Common myeloid progenitor, CD34-positive (primary cell): ENCODE measurements at places on chromosomes 13 and 19.

DNA sequence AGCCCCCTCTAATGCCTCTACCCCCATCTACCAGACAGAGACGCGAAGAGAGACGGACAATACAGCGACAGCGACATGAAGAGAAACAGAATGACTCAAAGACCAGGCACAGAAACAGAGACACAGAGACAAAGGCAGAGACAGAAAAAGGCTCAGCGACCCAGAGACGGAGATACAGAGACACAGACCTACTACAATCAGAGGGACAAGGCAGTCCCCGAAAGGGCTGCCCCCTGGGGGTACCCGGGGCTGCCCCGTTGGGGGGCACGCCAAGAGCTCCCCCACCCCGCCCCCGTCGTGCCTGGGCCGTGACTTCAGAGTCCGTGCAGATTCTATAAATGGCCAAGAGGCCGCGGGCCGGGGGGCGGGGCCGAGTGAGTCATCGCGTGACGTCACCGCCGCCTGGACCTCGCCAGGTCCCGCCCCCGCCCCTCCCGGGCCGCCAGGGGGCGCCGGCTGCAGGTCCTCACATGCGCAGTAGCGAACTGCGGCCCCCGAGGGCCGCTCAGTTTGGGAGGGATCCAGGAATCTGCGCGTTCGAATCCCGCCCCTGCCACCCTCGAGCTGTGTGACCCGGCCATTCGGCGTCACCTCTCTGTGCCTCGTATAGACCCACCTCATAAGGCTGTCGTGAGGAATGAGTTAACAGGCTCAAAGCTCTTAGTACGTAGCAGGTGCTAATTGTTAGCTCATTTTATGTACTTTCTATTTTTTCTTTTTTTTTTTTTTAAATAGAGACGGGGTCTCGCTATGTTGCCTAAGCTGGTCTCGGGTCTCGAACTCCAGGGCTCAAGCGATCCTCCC is 2.7 kb upstream of the CNN1 start:
- DNase-seq = peak; percentile 83

DNA sequence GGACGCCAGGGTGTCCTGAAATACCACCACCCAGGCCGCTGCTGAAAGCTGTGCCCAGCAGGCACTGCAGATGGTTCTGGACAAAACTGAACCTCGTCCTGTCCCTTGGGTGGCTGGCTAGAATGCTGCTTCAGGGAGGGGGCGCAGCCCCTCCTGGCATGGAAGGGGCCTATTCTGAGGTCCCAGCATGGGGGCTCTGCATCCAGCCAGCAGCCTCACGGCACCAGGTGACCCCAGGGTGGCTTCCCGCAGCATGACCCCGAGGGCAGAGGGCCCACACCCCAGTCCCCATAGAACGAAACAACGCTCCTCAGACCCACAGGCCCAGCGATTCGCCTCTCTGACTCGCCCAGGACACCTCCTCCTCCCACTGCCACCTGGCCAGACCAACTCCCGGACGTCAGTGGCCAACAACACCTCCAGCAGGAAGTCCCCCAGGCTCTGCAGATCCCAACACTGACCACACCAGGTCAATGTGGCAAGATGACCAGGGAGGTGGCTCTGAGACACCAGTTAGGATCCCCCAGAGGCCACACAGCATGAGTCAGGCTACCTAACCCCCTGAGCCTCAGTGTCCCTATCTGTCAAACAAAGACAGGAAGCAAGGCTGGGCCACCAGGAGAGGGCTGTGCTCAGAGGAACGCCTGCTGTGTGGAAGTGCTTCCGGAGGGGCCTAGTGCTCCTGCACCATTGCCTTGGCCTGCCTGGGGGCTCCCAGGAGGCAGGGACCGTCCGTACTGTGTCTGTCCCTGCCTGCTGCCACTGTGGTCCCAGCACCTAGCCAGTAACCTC is 6.1 kb downstream of the MKNK2 start:
- DNase-seq = no peak

GRCh38 chr13:107886118-107886517 is 329.2 kb downstream of the LIG4 start:
- no peak for DNase-seq

DNA sequence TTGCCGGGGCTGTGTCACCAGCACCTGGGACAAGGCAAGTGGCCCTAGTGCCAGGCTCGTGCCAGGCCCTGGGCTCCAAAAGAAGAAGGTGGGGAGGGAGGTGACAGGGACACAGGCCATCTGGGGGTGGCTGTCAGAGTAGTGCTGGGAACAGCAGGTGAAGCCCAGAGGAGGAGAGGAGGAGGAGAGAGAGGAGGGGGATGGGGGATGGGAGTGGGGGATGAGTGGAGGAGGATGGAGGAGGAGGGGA is 18.7 kb downstream of the LSM4 start:
- DNase-seq = peak; percentile 46

DNA sequence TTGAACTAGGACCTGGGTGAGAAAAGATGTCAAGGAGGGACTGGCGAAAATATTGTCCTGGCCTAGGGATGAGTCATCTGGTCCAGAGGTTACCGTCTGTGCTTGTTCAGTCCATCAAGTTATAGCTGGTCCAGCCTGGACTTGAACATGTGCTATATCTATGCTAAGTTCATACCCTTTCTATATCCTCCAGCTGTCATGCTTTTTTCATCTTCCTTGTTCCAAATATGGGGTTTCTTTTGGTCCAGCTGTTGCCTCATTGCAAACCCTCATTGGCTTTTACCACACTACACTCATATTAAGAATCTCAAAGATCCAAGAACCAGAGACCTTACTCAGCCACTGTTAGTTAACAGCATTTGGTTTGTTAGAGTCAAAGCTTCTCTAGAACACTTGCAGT is 19.1 kb upstream of the KLF12 start:
- no peak for DNase-seq

GRCh38 chr13:84082462-84082861 is 200.2 kb upstream of the SLITRK1 start:
- DNase-seq = no peak

- DNase-seq = no peak
These were observed 13.5 kb downstream of the BCL3 start for GRCh38 chr19:44762038-44762437.

DNA sequence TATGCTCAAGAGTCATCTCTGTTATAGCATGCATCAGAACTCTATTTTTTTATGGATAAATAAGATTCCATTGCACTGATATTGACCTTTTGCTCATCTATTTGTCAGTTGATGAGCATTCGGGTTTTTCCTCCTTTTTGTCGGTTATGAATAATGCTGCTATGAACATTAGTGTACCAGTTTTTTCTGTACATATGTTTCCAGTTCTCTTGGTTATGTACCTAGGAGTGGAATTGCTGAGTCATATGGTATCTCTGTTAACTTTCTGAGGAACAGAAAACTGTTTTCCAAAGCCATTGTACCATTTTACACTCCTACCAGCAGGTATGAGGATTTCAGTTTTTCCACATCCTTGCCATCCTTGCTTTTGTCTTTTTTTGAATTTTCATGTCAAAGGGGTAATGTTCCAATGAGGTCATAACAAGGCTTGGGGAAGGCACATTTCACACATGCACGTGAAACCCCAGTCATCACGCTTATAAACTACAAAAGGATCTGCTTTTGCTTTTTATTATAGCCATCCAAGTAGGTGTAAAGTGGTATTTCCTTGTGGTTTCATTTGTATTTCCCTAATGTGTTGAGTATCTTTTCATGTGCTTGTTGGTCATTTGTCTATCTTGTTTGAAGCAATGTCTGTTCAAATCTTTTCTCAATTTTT is 14.6 kb downstream of the KBTBD7 start:
- DNase-seq = no peak
